ENCODE measurements at places on chromosomes 11 and 22.

GRCh38 chr11:47148903-47149531 is 27.7 kb downstream of the ARFGAP2 start:
- DNase-seq: no peak

GRCh38 chr11:56716379-56716854 is 17.5 kb downstream of the OR9G1 start:
- DNase-seq: no peak

GRCh38 chr11:122897606-122898210 is 15.1 kb downstream of the JHY start:
- DNase-seq: no peak

GRCh38 chr11:131814108-131814507 is 443.7 kb downstream of the NTM start:
- no peak for DNase-seq

DNA sequence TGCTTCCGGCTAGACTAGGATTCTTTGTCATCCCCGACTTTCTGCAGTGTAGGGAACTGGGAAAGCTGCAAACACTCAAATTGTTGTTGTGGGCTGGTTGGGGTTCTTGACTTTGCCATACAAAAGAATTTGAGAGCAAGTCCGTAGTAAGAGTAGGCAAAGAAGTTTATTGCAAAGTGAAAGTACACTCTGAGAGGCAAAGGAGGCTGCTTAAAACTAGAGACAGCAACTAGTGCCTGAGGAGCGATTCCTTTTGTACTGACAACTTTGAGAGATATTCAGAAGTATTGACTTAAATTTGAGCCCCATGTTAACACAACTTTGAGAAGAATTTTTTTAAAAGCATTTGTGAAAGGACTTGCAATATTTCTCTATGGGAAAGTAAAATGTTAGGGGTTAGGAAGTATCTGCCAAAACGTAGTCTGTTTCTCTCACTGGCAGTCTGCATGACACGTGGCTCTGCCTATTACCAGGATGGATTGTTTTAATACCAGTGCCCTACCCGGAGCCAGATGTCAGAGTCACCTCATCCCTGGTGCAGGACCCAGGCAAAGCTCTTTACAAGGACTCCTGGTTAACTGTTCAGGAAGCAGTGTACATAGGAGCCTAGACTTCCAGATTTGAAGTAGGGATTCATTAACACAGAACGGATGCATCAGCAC is 85.0 kb upstream of the CLPB start:
- no peak for DNase-seq

DNA sequence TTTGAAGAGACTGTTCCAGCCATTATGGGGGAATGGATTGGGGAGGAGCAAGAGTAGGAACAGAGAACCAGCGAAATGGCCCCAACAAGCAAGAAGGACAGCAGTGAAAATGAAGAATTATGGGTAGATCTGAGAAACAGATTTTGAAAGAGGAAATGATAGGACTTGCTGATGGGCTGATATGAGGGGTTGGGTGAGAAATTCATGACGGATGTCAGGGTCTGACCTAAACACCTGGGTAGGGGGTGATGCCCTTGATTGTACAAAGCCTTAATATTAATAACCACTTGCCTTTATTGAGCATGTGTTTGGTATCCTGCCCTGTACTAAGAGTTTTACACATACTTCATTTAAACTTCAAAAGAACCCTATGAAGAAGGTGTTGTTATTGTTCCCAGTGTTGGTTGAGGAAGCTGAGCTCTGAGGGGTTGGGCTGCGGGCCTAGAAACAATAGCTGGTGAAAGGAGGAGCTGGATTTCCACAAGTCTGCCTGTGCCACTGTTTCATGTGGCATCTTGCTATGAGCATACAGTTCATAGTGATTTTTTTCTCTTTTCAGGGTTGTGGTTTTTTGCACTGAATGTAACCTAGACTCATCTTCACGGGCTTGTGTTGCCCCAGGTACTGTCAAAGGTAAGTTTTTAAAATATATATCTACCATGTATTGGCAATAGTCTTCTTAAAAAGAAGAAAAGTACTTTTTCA is 61.1 kb upstream of the TNRC6B start:
- no peak for DNase-seq

DNA sequence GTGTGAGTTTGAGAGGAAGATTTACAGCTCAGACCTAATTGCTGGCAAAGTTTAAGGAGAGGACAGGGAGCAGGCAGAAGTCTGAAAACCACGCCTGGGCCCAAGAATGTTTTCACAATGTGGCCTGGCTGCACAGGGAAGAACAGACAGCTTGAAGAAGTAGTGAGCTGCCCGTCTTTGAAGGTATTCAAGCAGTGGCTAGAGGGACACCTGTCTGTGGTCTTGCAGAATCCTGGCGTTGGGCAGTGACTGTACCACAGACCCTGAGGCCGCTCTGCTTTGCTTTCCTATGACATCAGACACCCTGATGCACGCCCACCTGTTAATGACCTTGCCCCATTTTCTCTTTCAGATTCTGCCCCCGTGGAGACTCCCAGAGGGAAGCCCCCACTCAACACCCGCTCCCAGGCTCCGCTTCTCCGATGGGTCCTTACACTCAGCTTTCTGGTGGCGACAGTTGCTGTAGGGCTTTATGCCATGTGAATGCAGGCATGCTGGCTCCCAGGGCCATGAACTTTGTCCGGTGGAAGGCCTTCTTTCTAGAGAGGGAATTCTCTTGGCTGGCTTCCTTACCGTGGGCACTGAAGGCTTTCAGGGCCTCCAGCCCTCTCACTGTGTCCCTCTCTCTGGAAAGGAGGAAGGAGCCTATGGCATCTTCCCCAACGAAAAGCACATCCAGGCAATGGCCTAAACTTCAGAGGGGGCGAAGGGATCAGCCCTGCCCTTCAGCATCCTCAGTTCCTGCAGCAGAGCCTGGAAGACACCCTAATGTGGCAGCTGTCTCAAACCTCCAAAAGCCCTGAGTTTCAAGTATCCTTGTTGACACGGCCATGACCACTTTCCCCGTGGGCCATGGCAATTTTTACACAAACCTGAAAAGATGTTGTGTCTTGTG is 6.6 kb upstream of the MCM5 start:
- DNase-seq: no peak

- no peak for DNase-seq
Measured at GRCh38 chr11:19843079-19843478, 130.4 kb downstream of the NAV2 start.

DNA sequence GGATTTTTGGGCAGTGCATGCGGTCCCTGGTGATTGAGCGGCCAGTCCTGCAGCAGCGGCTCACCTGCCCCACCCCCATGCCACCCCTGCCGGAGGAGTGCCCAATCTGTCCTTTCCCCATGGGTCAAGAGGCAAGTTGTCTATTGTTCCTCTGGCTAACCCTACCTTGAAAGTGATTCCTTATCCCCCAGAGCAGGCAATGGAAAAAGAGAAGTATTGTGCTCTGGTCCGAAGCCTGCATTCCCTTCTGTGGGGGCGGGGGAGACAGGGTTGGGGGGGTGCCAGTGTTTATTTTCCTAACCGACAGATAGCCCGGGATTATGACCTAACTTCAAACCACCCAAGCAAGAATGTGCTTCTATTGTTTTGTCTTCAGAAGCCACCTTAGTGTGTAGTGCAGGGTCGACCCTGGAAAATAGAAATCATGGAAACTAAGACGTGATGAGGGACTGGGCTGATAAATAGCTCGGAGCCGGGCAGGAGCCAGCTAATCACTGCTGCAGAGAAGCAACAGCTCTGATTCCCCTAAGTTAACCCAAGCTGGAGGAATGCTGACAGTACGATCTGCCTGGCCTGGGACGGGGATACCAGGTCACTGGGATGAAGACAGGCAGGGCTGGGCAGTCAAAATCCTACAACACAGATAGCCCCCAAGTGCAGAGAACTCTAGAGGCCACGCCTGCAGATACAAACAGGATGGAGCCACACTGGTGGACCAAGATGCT is 38.7 kb upstream of the ATXN10 start:
- no peak for DNase-seq

DNA sequence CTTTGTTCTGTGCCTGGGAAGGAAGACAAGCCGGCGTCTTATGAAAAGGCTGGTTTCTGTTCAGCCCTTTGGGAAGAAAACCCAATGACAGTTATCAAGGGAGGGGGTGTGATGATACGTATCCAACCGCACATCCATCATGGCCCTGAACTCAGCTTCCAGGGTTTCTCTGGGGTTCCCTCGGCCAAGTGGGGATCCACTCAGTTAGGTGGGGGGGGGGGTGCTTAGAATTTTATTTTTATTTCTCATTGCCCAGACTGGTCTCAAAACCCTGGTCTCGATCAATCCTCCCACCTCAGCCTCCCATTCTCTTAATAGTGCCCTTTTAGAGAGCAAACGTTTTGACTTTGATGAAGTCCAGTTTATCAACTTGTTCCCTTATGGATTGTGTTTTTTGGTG is 25.7 kb downstream of the KCNQ1 start:
- no peak for DNase-seq

GRCh38 chr11:121890946-121891515 is 225.0 kb downstream of the BLID start:
- no peak for DNase-seq

DNA sequence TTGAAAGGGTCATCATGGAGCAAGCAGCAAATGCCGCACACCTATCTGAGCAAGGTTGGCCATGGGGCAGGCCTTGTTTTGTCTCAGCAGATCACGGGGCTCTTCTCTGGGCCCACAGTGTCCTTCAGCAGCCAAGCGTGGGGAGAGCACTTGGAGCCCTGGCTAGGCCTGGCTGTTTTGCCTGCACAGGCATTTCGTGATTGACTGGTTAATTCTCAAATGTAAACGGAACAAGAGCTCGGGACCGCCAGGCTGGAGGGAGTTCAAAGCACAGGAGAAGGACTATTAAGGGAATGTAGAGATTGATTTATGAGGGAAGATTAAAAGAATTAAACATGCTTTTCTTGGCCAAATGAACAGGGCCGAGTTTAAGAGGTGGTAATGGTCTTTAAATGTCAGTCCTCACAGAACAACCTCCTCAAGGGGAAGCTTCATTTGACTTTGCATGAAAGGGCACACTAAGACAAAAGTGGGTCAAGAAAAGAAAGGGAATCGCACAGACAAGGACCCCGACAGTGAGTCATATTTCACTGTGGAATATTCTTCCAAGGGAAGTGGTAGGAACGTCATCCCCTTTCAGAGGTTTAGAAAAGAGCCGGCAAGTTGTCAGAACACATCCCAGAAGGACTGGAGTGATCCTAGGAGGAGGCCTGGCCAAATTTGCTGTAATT is 20.7 kb downstream of the SPON1 start:
- DNase-seq: no peak

DNA sequence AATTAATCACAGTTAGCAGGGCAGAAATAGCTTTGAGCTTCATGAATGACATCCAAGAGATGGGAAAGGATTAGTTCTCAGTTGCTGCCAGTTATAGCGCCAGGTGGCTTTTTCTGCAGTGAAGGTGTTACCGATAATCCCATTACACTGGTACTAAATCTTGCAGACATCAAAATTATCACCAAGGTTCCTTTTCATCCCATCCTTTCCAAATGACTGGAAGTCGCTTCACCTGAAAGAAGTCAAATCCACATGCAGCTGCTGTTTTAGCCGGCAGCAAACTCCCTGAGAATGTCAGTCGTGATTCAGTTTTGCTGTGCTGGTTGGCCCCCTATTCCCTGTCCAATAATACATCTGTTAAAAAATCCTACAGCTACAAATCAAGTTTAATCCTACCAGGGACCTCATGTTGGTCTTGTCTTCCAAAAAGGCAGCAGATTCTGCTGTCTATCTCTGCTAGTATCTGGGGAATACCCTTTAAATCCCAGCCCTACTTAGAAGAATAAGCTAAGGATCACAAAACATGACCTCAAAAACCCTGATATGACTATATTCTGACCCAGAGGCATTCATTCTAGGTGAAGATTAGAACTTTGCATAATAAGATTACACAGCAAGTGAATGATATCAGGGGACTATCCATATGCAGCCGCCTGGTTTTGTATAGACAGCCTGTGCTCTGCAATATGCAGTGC is 31.7 kb downstream of the IMMP1L start:
- DNase-seq: no peak

DNA sequence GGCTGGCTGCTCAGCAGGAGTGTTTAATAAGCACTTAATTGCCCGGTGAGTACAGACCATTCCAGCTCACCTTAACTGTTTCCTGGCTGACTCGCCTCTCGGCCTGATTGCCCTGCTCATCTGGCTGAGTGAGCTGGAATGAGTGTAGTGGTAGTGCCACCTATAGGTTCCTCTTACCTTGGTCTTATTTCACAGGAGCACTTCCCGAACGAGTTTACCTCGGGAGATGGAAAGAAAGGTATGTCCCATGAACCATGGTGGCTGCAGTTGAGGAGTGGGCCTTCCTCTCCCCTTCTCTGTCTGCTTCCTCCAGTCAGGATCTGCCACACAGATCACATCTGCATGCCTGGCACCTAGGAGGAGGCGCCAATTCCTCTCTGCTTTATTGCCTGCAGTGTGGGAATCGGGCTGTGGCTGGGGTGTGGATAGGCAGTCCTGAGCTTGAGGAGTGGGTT is 26.7 kb downstream of the UPB1 start:
- no peak for DNase-seq

GRCh38 chr11:76329983-76330382 is 50.9 kb downstream of the THAP12 start:
- no peak for DNase-seq

DNA sequence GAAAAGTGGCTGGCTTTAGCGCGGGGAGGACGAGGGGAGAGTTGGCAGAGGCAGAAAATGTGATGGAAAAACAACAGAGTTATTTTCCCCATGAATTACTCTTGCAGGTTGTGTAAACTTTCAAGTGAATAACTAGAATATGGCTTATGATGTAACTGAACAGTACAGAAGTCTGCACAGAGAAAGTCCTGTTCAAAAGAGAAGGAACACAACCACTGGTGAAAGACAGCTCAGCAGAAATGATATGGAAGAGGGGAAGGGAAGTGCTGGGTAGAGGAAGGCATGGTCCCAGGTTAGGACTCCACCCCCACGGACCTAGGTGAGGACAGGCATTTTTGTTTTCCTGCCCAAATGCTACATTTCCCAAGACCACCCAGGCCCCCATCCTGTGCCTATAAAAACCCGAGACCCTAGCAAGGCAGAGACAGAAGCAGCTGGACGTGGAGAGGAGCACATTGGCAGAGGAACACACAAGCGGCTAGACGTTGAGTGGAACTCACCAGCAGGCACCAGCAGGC is 77.7 kb downstream of the MAML2 start:
- no peak for DNase-seq

DNA sequence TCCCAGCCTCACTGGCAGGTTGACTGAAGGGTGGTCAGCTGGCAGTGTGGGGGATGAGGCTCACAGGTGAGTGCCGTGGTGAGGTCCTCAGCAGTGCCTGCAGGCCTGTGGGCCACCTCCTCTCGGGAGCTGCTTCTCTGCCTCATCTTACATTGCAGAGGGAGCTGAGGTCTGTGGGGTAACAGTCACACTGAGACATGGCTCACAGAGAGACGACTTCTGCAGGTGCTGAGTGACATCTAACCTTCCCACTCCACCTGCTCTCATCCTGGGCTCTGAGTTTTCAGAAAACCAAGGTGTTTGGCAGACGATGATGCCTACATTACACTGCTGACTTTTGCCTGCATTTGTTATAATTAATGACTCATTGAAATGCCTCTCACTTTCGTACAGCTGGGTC is 8.8 kb upstream of the SLC5A1 start:
- no peak for DNase-seq

GRCh38 chr11:113906038-113906437 is 1.4 kb downstream of the HTR3B start:
- DNase-seq: no peak

Data from activated CD8-positive, alpha-beta memory T cell treated with anti-CD3 and anti-CD28 coated beads for 1 hour (primary cell).